ENCODE measurements at places on chromosomes 12 and 14.

DNA sequence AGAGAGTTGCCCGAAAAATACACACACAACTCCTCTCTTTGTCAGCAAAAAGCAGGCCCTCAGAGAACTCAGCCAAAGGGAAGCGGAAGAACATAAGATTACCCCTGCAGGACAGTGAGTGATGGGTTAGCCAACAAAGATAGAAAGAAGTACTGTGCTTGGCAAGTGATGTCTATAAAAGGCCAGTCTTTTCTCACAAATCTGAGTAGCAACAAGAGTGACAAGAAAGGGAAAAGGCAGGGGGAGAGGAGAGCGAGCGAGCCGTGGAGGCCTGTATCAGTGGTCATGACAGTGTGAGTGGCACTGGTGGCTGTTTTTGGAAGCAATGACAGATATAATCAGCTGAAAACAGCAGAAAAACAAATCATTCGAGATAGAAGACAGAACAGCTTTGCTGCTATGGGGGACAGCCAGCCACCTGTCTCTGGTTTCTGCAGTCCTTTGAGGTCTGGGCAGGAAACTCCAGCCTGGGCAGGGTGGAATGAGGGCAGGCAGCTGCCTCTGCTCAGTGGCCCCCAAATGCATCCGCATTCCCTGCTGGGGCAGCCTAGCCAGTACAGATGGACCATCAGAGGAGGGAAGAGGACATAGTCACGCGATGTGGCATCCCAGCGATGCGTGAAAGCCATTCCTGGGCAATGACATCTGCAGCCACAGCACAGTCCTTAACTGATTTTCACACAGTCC is 74.7 kb downstream of the TRIM9 start:
- DNase-seq: no peak

DNA sequence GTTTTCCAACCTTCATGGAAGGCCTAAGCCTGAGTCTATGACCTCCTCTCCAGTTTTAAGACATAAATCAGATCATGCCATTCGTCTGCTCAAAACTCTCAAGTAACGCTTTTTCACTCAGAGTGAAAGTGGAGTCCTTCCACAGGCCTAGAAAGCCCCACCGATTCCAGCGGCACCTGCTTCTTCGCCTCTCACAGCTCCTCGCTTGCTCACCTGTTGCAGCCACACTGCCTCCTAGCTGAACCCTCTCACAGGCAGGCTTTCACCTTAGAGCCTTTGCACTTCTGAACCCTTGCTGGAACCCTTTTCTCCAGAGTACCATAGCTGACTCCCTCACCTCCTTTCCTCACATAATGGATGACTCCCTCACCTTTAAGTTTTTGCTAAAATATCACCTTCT is 301.1 kb downstream of the ZFP36L1 start:
- no peak for DNase-seq

DNA sequence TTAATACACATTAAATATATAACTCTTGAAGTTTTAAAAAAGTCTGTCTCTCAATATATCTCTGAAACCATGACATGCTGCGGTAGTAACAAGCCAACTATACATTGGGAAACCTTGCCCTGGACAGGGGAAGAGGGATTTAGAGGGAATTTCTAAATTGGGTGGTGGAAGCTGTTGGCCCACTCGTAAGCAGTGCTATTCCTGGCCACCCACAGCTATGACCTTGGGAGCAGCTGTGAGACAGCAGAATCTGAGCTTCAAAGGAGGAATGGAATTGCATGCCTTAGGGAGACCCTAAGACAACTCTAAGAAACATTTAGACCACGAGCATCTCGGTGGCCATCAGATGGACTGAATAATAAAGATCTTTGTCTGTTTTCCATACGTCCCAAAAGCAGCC is 15.8 kb upstream of the GCH1 start:
- no peak for DNase-seq

- no peak for DNase-seq
Measured at GRCh38 chr12:104581005-104581570, 124.3 kb downstream of the CHST11 start.

GRCh38 chr12:19925841-19926240 is 442.5 kb upstream of the PDE3A start:
- DNase-seq: no peak

GRCh38 chr12:10571141-10571540 is 42.3 kb downstream of the MAGOHB start:
- DNase-seq: no peak

DNA sequence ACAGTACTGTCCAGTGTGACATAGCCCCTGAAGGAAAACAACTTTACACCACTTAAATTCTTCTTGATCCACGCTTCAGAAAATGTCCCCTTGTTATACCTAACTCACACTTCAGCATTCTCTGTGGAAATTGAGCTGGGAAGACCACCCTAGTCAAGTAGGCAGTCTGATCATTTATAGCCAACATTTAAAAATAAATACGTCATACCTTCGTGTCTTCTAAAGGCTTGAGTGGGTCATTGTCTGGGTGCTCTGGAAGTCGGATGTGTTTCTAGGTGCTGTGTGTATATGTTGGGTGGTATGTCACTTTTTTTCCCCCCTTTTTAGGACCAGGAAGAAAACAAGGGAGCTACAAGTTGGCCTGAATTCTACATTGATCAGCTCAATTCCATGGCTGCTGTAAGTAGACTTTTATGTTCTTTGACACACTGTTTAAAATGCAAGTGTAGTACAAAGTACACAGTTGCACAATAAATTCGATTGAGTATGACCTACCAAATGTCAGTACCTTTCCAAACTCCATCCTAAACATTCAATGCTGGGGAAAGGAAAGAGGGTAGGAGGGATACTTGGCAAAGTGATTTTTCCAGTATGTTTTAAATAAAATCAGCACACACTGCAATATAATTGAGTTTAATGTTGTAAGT is 126.6 kb downstream of the DAAM1 start:
- DNase-seq: no peak

DNA sequence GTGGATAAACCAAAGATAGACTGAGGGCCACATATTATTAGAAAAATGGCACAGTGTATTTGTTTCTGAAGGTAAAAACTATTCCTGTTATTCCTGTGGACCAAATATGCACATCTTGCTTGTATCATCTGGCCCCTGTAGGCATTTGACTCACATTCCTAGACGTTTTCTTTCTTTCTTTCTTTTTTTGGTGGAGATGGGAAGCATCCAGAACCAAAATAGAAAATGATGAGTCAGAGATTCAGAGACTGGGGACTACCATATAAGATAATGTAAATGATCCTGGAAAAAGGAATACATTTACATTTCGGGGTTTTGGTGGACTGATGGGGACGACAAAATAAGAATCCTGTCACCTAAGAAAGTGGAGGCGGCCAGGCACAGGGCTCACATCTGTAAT is 24.2 kb downstream of the TRIM9 start:
- DNase-seq: no peak

DNA sequence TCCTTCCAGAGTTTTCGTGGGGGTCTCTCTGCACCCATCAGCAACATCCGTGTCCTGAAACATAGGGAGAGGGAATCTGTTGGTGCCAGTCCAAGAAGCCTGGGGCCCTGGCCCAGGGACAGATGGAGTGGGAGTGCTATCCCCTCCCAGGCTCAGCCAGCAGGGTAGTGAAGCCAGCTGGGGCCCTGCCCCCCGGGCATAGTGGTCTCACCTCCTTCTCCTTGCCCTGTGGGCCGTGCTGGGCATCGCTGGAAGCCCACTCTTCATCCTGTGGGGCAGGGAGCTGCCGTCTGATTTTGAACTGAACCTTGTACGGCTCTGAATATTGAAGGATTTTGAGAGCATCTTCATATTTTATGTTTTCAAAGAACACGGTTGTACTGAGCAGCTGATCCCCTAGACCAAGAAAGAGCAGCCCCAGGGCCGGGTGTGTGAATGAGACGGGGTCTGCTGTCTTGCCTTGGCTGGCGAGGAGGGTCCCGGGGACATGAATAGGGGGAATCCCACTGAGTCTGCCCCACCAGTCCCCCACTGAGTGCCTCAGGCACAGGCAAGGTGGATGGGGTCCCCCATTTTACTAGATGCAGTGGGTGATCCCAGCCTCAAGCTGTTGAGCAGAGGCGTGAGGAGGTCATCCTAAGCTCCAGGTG is 23.3 kb downstream of the AHNAK2 start:
- peak; percentile 3 for DNase-seq

DNA sequence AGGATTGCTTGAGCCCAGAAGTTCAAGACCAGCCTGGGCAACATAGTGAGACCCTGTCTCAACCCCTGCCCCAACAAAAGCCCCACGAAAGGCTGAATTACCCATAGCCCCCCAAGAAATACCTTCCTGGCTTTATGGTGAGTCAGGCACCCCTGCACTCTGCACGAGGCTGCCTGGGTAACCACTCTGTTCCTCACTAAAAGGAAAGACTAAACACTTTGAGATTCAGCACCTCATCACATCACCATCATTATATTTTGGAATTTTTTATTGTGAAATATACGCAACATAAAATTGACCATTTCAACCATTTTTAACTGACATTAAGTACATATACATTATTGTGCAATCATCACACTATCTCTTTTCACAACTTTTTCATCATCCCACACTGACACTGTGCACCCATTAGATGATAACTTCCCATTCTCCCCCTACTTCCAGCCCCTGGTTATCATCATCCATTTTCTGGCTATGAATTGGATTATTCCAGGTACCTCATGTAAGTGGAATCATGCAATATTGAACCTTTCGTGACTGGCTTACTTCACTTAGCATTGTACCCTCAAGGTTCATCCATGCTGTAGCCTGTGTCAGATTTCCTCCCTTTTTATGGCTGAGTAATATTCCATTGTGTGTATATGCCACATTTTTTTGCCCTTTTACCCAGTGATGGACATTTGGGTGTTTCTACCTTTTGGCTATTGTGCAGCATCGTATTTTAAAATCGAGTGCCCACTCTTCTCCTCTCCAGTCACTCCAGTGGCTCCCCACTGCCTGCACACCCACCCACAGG is 51.5 kb downstream of the TSPAN9 start:
- no peak for DNase-seq

DNA sequence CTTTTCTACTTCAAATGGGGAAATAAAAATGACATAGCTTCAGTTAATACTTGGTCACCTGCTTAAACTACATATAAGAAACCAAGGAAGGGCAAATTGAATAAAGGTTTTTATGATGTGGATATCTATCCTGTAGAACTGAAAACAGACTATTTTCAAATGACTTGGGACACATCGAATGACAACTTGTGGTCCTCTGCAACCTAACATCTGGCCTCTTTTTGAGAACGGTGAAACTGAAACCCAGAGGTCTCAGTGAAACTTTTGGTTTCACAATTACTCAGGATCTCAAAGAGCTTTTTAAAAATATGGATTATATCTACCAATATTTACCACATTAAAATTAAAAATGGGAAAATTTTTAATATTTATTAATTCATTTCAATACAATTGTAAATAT is 65.2 kb downstream of the PPP2R5E start:
- no peak for DNase-seq

GRCh38 chr12:121955258-121956237 is 37.2 kb downstream of the CFAP251 start:
- DNase-seq: peak; percentile 25

- DNase-seq: no peak
Measured at GRCh38 chr12:29681370-29681769, 102.4 kb downstream of the TMTC1 start.

- peak; percentile 70 for DNase-seq
Measured at GRCh38 chr12:69284131-69284530, 44.8 kb downstream of the CPSF6 start.

- DNase-seq: no peak
Measured at GRCh38 chr12:25558586-25558985, 5.5 kb upstream of the LMNTD1 start.

DNA sequence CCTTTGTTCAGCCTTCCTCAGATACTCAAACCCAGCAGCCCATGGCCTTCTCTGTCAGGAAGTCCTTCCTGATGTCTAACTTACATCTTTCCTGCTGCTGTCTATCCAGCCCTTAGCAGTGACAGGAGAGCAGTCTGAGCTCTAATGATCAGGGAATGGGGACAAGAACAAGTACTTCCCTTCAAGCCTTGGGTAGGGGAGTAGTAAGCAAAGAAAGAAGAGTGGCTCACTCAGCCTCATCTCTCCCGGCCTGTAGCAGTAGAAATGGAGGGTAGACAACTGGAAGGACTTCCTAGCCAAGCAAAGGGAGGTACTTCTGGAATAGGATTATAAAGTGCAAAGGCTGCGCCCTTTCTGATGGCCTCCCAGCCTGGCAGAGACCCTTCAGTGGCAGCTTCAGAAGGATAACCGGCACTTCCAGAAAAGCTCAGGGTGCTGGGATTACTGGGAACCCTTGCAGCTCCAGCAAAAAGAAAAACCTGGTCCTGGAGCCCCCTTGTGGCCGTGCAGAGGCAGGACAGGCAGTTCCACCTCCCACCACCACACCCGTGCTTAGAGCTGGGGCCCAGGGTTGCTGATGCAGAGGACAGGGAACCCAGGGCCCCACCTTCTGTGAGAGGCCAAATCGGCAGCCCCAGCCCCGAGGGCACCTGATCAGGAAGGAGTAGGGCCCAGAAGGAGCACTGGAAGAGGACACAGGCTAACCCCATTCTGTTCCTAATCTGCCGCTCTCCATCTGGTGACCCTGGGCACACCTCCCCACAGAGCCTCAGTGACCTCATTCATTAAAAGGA is 12.4 kb upstream of the SMUG1 start:
- peak; percentile 81 for DNase-seq

DNA sequence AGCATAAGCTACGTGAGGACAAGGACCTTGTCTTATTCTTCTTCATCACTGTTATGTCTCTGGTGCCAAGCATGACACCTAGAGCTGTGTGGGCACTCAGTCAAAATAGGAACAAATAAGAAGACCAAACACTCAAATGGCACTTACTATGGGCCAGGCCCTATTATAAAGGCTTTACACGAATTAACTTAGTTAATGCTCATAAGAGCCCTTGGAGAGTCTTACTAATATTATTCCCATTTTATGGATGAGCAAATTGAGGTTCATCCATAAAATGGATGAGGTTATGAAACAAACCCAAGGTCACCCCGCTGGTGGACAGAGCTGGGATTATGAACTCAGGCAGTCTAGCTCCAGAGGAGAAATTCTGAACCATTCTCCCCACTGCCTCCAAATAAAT is 47.7 kb downstream of the ISCA2 start:
- no peak for DNase-seq

DNA sequence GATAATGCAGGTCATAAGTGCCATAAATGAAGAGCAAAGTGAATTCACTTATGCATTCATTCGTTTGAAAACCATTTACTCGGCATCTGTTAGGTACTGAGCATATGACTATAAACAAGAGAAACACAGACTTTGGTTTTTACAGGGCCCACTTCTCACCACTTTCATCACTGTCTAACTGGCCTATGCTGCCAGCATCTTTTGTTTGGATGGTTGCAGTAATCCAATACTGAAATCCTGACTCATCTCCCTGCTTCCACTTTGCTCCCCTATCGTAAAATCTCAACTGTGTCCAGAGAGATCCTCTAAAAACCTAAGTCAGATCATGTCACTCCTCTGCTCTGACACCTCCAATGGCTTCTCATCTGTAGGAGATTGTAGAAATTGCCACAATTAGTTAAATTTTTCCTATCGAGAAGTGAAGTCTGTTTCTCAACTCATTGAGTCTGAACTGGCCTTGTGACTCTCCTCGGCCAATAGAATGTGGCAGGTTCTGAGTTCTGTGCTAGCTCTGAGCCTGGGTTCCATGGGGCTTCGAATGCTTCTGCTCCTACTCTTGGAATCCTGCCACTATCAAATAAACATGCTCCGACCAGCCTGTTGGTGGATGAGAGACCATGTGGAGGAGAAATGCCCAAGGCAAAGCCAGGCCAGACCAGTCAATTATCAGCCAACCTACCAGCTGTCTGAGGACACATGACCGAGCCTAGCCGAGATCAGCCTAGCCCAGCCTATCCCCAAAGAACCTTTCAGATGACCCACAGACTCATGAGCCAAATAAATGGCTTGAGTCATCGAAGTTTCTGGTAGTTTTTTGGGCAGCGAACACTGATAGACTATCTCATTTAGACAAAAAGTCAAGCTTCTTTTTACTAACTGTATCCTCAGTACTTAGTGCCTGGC is 2.2 kb upstream of the BATF start:
- DNase-seq: peak; percentile 57

Measured in AG08396 (cell line).